COLO829 (cell line): ENCODE measurements at places on chromosomes 7 and 10.

DNA sequence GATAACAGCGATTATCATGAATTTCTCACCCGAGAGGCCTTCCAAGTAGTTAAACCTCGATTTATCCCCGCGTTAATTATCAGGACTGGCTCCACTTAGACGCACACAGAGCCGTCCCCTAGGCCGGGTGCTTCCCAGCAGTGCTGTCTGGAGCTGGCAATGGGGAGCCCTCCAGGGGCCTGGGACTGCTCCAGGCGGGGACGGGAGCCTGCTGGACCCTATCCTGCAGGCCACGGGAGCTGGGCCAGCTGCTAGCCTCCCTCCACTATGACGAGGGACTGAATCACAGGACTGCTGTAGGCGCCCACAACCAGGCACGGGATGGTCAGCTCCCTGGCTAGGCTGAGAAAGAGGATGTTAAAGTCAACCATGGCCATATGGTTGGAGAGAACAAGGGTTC is 229.1 kb downstream of the ELFN1 start:
- DNase-seq: no peak

DNA sequence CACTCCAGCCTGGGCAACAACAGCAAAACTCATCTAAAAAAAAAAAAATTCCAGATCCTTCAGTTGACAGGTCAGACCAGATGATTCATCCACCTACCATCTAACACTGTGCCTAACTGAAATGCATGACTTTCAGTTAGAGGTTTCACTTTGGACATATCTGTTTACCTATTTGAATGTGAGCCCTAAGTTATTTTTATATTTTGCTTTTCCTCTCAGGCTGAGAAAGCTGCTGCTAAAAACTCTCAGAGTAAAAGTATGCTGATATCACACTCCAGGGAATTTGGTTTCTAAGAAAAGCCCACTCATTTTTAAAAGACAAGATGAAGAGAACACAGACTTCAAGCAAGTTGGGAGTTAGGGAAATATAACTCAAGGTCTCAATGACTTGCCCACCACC is 126.0 kb downstream of the SGMS1 start:
- no peak for DNase-seq

DNA sequence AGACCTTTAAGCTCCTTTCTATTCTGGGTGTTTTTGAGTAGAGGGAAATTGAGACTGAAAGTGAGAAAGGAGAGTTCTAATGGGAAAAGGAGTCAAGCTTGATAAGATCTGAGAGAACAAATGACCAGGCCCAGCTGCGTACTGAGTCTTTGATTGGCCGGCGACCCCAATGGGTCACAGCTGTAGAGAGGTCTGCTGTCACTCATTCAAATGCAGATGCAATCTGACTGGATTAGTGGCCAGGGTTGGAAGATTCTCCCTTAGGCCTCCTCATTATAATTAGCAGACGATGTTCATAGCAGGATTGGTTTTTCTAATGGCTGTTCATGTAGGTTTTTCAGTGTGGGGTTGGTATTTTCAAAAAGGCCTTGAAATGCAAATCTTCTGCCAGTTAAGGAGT is 127.2 kb upstream of the SLC25A13 start:
- DNase-seq: no peak

DNA sequence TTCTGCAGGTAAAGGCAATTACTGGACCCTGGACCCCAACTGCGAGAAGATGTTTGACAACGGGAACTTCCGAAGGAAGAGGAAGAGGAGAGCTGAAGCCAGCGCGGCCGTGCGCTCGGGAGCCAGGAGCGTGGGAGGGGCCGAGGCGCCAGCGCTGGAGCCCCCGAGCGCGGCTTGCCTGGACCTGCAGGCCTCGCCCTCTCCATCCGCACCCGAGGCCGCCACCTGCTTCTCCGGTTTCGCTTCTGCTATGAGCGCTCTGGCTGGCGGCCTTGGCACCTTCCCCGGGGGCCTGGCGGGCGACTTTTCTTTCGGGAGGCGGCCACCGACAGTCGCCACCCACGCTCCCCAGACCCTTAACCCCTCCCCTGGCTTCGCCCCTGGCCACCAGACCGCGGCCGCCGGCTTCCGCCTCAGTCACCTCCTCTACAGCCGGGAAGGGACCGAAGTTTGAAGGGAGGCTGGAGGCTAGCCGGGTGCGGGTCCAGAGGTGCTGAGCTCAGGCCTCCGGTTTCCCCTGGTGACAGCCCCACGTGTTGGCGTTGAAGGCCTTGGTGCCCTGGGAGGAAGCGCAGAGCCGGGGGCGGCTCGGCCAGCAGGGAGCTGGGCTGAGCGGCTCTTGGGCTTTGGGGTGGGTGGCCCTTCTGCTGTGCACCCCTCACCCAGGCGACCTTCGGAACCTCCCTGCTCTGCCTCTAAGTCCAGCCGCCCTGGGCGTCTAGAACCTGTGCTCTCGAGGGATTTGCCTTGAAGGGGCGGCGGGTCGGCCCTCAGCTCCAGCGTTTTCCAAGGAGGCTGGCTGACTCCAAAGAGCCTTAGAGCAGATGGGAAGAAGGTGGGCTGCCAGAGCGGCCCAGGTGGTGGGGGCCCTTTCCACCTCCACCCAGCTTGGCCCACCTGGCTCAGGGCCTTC is 1.8 kb downstream of the FOXI2 start:
- no peak for DNase-seq

DNA sequence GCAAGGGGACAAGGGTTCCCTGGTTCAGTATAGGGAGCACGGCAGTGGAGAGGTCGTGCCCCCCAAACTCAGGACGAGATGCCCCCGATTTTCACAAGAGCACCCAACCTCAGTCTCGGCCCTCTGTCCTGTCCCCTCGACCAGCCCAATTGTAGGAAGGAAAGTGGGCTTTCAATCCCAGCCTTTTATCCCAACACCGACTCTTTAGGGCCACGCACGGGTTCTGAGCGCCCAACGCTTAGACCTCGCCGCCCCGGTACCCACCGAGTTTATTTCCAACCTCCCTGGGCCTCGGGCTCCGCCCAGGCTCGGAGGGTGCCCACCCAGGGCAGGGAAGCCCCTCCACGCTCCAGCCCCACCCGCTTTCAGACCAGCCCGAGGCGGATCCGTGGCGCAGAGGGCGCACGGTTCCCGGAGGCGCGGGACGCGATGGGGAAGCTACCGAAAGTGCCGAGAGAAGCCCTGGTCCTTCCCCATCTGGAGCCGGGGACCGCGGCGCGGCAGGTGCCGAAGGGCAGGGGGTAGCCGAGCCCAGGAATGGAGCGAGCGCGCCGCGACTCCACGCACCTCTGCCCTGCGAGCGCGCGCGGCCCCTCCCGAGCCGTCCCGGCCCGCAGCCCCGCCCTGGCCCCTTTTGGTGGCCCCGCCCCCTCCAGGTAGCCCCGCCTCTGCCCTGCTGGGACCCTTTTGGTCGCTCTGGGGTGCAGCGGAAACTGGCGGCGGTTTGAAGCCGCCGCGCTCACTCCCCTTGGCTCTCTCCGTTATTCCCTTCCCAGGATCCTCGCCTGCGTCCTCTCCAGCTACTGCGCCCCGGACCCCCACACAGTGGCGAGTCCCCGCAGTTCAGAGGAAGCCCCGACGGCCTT is 20.4 kb downstream of the GRID2IP start:
- no peak for DNase-seq

GRCh38 chr10:113822174-113822573 is 31.7 kb downstream of the DCLRE1A start:
- no peak for DNase-seq

GRCh38 chr7:105874055-105874454 is 2.3 kb downstream of the ATXN7L1 start:
- DNase-seq: no peak
